ENCODE measurements at places on chromosomes 12 and 14.

DNA sequence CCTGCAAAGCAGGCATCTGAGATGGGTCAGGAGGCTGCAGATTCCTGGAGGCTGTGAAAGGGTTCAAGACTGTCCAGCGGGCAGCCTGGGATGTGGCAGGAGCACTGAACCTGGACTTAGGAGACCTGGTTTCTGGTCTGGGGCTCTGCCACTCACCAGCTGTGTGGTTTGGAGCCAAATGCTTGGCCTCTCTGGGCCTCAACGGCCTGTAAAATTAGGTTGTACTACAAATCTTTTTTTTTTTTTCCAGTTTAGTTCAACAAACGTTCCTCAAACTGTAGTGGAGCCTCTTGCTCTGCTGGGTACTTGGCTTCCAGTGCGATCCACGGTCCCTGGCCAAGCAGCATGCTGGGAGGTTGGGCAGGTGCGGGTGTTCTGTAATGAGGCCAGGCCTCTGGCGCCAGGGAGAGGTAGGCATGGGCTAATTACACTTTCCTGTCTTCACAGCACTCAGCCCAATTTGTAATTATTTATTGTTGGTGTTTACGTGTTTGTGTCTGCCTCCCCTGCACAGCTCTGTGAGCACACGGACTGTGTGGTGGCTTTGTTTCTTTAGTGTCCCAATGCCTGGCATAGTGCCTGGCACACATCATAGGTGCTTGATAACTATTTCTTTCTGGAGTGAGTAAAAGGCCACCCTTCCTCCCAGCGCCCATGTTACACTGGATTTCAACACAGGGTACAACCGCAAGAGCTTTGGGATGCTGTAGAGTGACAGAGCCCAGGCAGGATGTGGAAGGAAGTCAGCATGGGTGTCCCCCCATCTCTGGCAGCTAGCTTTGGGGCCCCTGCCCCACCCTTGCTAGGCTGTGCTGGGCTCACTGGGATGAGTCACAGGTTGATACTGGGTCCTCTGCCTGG, 5.8 kb upstream of the KRT80 start:
- no peak for DNase-seq

DNA sequence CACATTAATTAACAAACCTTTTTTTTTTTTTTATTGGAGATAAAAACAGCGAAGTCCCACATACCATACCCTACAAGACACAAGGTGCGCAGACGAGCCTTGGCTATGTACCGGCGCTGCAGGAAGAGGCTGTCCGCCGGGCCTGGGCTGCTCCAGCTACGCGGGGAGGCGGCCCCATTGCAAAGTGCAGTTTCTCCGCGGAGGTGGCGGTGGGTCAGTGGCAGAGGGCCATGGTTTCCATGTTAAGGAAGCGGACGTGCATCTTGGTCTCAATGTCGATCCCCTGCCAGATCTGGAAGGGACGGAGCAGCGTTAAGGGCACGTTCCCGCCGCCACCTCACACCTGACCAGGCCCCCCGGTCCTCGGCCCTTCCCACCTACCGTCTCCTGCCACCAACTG, 60.3 kb downstream of the TESC start:
- no peak for DNase-seq

DNA sequence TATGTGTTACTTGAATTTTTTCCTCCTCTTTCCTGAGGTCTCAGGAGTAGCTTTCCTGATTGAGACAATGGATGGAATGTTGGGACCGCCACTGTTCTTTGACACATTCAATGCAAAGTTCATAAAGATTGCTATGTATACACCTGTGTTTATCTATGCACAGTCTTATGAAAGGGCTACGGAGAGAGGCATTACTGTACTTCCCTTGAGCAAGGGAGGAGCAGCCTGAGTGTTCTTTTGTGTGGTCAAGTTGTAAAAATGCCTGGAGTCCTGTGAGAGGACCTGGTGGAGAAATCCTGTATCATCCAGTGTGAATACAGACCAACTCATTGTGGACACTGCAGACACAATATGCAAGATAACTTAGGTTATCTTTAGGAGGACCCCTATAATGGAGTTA, 1.2 kb downstream of the SRGAP1 start:
- peak; percentile 27 for DNase-seq

DNA sequence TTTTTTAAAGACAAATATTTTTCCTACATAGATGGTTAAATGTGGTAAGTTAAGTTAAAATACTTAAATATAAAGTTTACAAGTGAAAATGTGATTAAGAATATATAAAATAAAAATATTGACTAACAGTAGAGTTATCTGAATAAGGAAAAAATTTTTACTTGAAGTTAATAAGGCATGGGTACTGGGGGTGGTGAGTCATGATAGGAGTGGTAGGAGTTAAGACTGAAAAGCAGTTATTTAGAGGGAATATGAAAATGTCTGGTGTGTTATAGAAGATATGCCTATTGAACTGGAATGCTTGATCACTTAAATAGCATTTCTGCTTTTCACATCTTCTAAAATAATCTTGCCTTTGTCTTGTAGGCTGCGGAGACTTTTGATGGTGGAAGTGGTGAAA, 68.7 kb downstream of the CCDC91 start:
- no peak for DNase-seq

DNA sequence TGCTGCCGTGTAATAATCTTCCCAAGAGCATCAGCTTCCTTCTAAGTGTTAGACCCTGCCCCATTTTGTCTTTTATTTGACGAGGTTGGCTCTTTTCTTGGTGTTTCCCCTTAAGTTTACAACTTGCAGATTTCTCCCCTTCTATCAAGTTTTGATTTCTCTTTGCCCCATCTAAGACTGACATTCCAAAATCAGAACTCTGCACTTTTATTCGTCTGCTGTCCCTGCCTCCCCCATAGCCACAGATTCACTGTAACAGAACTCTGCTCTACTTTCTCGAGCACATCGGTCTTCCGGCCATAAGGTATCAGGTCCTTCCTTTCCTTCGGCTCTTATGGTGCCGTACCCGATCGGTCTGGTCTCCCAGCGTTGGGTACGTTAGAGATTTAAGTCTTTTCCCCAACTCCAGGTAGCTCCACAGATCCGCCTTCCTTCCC, 563 bp downstream of the DCP1B start:
- DNase-seq, result peak; percentile 21

GRCh38 chr14:100765296-100765695, 38.6 kb downstream of the DLK1 start:
- no peak for DNase-seq

DNA sequence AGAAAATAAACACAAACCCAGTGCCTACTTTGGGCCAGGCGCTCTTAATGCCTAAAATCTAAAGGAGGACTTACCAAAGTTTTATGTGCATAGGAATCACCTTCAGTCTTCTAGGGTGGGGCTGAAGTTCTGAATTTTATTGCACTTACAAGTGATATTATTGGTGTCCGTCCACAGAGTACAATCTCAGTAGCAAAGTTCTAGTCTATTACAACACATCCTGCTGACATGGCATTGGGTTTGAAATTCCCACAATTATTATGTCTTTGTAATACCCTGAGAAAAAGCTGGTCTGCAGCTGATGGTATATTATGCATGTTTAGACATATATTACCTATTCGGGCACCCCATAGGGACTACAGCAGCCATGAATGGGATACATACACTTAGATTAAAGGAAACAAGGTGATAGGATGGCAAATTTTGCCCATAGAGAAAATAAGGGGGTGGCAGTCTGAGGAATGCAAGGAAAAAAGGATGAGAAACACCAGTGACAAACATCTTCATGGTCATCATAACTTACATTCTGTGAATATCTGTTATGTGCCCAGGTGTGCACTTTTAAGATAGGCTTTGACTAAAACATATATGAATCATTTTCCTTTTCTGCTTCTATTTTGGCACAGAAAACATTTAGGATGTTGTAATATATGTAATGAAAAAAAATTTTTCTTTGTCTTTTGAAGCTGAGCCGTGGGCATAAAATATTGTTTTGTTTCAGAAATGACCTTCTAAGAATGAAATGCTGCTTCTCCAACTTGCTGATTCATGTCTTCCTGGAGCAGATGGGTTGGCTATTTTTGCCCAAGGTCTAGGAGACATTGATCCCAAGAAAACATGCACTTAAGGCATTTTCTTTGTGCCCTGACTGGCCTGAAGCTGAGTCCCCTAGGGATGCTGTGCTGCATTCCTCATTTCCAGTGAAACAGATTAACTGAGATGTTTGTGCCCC, 27.2 kb upstream of the ALG10 start:
- DNase-seq, result peak; percentile 78

DNA sequence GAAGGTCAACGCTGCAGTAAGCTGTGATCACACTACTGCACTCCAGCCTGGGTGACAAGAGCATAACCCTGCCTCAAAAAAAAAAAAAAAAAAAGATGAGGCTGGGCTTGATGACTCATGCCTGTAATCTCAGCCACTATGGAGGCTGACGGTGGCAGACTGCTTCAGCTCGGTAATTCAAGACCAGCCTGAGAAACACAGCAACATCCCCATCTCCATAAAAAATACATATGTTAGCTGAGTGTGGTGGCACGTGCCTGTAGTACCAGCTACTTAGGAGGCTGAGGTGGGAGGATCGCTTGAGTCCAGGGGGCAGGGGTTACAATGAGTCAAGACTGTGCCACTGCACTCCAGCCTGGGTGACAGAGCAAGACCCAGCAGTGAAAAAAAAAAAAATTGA, 50.4 kb downstream of the GXYLT1 start:
- no peak for DNase-seq

DNA sequence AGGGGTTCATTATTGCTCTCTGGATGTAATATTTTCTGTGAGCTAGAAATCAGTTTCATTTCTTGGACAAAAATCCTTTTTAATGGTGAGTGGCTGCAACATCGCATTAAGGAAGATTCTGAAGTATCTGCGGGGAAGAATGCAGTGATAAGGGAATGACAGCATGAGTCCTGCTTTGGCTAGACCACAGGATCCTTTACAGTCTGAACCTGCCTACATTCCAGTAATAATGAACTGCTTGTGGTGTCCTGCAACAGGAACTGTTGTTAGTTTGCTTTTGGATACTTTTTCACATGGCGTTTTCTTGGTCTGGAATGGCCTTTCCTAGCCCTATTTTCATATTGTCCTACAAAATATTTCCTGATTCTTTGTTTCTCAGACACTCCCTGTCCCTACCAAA, 15.7 kb downstream of the MDM2 start:
- no peak for DNase-seq

DNA sequence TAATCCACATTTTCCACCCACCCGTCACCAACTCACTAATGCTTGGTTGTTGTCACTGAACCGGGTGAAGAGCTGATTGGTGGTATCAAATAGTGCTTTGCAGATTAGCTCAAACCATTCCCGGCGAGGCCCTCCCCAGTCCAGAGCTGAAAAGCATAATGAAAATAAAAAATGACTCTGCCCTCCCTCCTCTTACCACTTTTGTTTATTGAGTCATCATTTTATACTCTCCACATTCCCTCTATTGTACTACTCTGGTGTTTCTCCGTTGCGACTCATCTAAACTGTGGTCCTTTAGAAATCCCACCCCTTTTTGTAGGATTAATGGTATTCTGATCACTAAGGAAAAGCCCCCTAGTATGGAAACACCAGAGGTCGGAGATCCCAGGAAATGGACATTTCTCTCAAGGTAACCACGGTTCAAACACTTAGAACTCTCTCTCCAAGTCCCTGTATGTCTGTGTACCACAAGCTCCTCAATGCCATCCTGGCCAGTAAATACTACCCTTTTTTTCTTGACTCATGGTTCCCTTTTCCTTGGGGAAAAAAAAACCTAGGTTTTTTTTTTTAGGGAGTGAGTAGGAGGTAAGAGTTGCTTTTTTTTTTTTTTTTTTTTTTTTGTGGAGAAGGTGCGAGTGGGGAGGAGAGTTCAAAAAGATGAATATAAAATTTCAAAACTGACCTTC, 42.0 kb downstream of the AREL1 start:
- DNase-seq, result no peak

GRCh38 chr12:71639341-71639760, 24.3 kb downstream of the ZFC3H1 start:
- DNase-seq, result no peak

- no peak for DNase-seq
Measured at GRCh38 chr12:4169531-4169930, 104.0 kb upstream of the CCND2 start.

DNA sequence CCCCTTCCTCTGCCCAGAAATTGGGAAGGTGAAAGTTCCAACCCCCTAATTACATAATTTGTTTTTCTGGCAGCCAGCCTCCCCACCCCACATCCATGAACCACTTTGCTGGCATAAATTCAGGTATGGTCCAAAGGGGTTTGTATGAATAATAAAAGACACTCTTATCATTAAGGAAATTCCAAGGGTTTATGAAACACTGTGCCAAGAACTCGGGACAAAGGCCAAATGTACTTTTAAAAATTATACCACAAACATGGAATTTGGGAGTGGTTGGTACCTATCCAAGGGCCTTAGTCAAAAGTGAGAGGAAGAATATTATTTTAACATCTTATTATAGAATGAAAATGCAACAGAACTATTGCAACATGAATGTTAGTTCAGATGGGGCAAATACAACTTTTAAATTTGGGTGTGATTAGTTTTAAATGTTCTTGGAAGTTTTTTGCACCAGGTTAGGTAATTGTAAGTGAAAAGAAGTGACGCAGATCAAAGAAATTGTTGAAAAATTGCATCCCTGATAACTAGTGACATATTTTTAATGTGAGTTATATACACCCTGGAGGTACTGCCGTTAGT, 217.8 kb downstream of the TMEM117 start:
- DNase-seq, result no peak

GRCh38 chr14:68885226-68886108, 92.6 kb upstream of the ZFP36L1 start:
- no peak for DNase-seq

GRCh38 chr12:50061946-50062686, 4.7 kb downstream of the ASIC1 start:
- no peak for DNase-seq

GRCh38 chr14:28870033-28870564, 103.5 kb downstream of the FOXG1 start:
- DNase-seq, result no peak

GRCh38 chr14:72401632-72402376, 469.6 kb downstream of the RGS6 start:
- DNase-seq, result no peak

- DNase-seq, result no peak
Measured at GRCh38 chr12:97714107-97714563, 251.5 kb downstream of the RMST start.

DNA sequence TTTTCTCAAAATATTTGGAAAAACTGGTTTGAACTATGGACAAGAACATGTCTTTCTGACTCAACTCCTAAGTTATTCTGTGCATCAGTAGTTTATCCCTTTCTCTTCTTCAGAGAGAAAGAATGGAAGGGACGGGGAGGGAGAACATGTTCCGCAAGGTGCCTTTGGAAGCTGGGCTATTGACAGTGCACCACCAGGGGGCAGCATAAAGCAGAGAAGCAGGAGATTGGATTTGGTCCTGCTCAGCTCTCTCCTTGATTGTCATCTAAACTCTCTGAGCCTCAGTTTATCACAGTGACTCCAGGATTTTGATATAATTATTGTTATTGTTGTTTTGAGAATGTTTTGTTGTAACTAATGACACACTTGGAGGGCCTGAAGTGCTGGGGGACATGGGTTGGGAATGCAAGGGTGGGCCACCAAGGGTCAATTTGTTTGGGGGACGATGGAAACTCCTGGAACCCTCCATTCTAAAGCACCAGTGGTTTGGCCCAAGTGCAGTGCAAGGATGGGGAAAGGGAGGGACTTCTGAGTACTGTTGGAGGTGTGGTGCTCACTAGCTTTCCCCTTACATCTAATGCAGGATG, 45.3 kb upstream of the ANO6 start:
- DNase-seq, result peak; percentile 66
